ENCODE measurements at places on chromosomes 3 and 15.
A peak's percentile ranks its signal among the peaks of the same experiment; 100 is the strongest.

GRCh38 chr3:114408736-114409670 is 115.2 kb downstream of the TIGIT start:
- DNase-seq: peak; percentile 45

- no peak for DNase-seq
Measured at GRCh38 chr15:99719096-99719541, 14.1 kb downstream of the LYSMD4 start.

- DNase-seq: no peak
Measured at GRCh38 chr15:89333011-89333860, 1.4 kb downstream of the POLG start.

- DNase-seq: no peak
Measured at GRCh38 chr3:126988451-126989021, 5.6 kb downstream of the PLXNA1 start.

DNA sequence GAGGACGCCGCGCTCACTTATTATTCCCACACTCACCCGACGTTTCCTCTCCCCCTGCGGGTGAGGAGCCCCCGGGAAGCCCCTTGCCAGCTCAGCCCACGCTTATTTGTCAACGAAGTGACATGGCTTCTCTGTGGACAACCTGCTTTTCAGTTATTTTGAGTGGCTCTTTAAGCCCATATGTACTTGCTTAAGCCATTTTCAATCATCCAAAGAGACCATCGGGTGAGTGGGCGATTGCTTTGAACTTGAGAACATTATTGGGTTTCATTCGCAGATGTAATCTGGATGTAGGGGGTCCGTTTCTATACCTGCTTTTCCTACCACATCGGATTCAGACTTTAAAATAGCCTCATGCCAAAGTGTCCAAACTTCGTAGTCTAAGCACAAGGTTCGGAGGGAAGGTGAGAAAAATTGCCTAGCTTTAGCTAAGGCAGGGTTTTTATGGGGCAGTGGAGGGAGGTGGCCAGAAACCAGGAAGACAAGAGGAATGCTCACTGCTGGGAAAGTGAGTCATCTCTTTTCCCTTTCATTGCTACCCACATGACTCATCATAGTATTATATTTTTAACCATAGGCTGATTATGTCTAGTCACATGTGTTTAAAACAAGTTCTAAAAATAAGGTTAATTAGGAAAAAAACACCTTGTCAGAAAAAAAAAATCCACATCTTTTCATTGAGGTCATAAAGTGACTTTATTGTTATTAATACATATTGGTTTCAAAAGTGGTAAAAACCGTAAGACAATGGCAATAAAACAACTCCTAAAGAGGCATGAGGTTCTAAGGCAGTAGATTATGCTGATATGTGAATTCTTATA is 773.1 kb upstream of the NR2F2 start:
- no peak for DNase-seq

GRCh38 chr15:28902856-28903255 is 17.1 kb downstream of the APBA2 start:
- DNase-seq: no peak

Measured in right kidney (tissue), 9 donors.